Tibial nerve (tissue), 4 donors: ENCODE measurements at places on chromosomes 1 and 21.

DNA sequence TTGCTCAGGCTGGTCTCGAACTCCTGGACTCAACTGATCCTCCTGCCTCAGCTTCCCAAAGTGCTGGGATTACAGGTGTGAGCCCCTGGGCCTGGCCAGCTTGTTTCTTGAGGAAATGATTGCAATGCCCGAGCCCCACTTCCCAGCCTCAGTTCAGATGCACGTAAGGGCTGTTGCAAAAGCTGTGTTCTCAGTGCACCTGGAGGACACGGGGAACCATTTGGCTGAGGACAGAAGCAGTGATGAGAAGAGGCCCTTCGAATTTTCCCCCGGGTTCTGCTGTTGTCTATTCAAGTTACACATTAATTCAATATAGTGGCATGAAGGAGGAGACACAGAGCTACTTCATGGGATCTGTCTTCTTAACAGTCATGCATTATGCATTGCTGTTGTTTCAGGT, 78.8 kb upstream of the WDR26 start:
- no peak for DNase-seq

GRCh38 chr1:67018574-67018973, 35.4 kb downstream of the SLC35D1 start:
- DNase-seq, result no peak

GRCh38 chr21:34574601-34575529, 40.0 kb downstream of the RCAN1 start:
- no peak for DNase-seq

- no peak for DNase-seq
These were observed 58.4 kb upstream of the HSD17B7 start for GRCh38 chr1:162732094-162732493.

- no peak for DNase-seq
These were observed 116.9 kb downstream of the NOS1AP start for GRCh38 chr1:162186406-162186805.

DNA sequence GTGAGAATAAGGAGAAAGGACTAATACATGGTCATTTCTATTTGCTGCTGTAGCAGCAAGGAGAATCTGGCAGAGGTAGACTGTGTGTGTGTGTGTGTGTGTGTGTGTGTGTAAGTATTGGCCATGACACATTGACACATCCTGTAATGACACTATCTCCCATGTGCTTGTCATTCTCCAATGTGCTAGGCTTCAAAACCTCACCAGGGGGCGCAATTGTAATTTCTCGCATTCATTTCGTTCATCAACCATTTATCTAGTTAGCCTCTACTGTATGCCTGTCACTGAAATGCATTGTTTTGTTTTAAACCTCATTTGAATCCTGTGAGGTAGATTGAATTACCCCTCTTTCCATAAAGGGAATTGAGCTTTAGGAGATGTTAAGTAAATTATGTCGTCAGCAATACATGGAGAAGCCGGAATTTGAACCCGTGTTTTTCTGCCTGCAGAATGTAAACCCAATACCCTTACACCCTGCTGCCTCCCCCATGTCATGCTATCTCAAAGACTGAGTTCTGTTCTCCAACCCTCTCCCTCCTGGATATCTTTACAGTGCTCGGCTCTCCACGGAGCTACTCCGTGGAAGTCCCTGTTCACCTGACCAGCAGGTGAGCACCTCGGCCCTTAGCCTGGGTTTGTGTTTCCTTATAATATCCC, 100.8 kb downstream of the UCK2 start:
- no peak for DNase-seq

- no peak for DNase-seq
These were observed 66.8 kb upstream of the RGS7 start for GRCh38 chr1:241423541-241424479.

- DNase-seq, result no peak
These were observed 135.0 kb downstream of the KCNJ6 start for GRCh38 chr21:37780991-37781983.

DNA sequence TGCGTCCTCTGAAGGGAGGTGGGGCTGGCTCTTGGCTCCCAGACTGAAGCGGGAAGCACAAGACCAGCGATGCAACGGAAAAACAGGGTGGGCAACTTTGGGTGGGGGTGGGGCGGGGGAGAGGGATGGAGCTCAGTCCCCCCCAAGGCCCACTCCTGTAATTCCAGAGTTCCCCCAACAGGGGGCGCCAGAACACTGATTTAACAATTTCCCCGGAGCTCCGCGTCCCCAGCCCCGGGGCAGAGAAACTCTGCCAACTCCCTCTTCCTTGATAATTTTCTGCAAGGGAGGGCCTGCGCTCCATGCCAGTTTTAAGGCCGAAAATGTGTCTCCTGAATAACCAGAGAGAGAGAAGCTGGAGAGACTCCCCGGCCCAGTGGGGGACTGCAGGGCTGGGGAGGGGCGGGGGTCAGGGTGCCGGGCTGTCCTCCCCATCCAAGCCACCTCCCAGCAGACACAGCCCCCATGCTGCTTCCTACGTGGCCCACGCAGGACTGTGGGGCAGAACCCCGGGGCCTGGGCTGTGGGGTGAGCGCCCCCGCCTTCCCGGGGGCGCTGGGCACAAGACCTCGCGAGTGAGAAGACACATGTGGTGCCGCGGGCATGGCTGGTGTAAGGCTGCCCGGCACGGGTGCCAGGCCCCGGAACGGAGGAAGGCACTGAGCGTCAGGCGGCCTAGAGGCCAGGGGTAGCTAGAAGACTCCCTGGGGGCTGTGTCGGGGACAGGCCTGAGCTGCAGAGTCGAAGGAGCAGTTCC, 51.4 kb downstream of the KIF21B start:
- DNase-seq, result peak; percentile 35

- no peak for DNase-seq
These were observed 74.2 kb downstream of the ATF6 start for GRCh38 chr1:161840363-161840762.

- no peak for DNase-seq
These were observed 36.0 kb downstream of the ALG6 start for GRCh38 chr1:63403386-63403785.

- no peak for DNase-seq
These were observed 7.9 kb downstream of the TAF13 start for GRCh38 chr1:109067883-109068282.

- no peak for DNase-seq
These were observed 5.2 kb upstream of the ERRFI1 start for GRCh38 chr1:8031176-8031785.

- DNase-seq, result no peak
These were observed 141.8 kb downstream of the RGS7 start for GRCh38 chr1:241215203-241215602.

DNA sequence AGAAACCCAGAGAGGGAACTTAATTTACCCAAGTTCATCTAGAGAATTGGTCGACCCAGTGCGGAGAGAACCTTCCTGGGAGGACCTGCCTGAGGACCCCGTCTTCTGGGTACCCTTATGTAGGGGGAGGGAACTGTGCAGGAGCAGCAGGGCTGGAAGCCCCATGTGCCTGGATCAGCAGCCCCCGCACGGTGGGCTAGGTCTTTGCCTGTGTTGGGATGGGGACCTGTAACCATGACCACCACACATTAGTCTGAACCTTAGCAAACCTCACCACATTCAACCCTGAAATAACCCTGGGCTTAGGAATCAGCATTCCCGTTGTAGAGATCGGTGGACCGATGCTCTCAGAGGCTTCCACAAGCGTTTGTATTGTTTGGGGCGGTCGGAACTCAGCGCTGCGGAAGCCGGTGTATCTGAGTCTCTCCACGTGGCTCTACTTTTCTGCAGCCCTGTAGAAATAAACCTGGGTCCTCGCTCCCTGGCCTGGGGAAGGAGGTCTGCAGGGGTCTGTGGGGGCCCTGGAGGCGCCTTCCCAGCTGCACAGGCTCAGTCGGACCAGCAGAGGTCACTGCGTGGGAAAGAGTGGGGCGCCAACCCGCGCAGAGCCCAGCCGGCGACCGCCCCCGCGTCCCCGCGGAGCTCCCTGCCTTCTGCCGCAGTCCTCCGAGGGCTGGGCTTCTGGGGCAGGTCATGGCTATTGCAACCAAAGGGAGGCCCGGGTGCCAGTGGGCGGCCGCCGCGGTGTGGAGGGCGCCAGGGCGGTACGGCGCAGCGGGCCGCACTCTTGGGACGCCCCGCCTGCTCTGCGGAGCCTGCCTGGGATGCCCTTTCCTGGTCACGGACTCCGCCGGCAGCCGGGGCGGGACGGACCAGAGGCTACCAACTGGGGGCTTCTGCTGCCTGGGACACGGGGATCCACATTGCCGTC, 36.2 kb upstream of the KCNA10 start:
- no peak for DNase-seq

GRCh38 chr1:182762536-182762935, 27.0 kb upstream of the NPL start:
- no peak for DNase-seq

DNA sequence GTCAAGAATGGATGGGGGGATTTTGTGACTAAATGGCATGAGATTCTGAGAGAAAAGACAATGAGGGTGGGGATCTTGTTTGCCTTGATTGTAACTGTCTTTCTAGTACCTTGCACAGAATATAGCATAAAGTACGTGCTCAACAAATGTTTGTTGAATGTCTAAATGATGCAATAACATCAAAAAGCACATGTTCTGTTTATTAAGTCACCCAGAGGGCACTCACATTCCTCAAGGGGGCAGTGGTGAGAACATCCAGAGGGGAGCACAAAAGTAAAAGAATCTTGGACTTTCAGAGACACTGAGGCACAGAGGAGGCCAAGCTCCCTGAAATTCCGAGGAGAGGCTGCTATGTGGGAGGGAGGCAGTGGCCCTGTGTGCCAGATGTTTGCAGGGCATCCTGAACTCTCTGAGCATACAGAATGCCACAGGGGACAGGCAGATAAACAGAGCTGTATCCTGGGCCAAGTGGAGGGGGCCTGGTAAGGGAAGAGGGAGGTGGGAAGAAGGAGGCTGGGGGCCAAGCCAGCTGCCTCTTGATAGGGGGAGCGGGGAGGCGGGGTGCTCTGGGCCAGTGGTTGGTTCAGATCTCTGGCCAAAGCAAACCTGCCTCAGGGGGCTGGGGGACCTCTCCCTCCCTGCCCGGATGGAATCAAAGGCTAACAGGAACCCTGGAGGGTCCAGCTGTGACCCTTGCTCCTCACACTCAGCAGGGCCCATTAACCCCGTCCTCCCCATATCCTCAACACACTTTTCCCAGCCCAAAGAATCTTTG, 6.5 kb upstream of the ATP1A2 start:
- no peak for DNase-seq

GRCh38 chr1:47469910-47470309, 32.1 kb downstream of the FOXD2 start:
- DNase-seq, result no peak

DNA sequence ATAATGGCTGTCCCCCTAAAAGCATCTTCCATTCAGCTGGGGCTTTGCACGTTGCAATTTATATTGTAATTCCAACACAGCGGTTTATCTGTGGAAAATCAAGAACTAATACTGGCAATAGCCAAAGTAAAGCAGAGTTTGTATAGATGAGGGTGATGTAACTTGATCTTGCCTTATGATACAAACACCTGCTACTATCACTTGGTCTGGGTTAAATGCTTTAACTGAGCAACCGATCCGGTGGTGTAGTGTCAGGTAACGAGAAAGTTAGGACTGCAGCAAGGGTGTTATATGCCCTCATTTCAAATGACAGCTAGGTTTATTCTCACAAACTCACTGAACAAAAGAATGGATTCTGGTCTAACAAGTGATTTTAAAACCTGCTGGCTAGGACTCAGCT, 47.3 kb upstream of the PLPPR4 start:
- no peak for DNase-seq

DNA sequence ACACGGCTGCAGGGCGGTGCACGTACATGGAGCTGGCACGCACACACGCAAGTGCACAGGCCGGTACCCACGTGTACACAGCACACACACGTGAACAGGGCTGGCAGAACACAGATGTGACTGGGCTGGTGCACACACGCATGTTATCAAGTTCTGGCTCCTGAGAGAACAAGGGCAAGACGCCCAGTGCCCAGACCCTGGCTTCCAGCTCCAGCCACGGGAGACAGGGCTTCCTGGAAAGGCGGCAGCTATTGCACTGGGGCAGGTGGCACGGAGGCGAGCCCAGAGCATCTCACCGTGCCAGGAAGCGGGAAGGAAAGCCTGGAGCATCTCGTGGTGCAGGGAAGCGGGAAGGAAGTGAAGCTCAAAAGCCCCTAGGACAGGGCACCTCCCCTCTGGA, 5.9 kb downstream of the SDF4 start:
- DNase-seq, result no peak

DNA sequence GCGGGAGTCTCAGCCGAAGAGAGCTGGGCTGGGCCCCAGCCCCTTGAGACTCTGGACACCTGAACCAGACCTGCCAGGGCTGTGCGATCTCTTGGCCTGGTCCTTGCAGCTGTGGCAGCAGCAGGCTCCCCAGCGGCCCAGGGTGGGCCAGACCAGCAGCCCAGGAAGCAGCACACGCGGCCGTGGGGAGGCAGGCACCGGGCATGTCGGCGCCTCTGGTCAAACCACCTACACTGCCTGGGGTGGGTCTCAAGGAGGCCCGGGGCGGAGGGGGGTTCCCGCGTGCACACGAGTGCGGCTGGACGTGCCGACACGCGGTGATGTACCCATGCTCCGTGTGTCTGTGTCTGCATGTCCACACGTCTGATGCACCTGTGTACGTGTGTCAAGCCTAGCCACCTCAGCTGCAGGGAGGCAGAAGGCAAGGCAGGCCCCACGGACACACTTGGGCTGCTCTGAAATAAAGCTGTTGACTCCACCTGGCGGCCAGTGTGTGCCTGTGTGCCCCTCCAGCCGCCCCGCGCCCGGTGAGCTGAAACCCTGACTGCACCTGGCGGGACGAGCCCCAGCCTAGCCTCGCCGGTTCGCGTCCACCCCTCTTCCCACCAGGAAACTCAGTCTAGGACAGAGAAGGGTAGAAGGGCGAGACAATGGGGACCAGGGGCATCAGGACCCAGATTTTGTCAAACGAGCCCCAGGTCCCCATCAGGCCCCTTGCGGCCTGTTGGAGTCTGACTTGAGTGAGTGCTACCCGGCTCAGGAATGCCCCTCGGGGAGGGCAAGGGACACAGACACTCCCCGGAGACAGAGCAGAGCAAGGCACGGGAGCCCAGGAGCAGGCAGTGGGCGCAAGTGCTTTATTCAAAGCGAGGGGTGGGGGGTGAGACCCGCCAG, 11.6 kb downstream of the SCNN1D start:
- DNase-seq, result no peak

DNA sequence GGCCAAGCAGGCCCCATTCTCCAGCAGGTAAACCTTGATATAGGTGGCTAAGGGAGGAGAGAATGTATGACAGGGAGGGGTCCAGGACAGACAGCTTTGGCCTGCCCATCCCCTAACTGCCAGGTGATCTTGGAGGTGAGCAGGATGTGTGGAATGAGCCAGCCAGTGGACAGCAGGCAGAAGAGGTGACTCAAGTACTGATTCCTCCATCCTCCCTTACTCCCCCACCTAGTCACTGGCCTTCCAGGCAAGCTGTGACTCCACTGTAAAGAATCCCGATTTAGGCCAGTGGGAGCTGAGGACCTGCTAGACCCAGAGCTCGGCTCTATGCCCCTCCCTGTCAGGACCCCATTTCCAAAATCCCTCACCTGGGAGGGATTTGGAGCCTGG, 36.6 kb downstream of the RIMS3 start:
- no peak for DNase-seq

- DNase-seq, result no peak
These were observed 119.5 kb upstream of the TMPRSS2 start for GRCh38 chr21:41627428-41627827.
